ENCODE measurements at places on chromosomes 3 and 15. TPM values are rescaled to one million over a fixed set of nuclear protein-coding genes. Genes with fewer than 3 reads are reported as not detected.

Gene INKA1
- 1.1 TPM for polyA plus RNA-seq

Gene NPAP1
- polyA plus RNA-seq, result not detected

Gene CCR3
- 0.22 TPM for polyA plus RNA-seq

DNA sequence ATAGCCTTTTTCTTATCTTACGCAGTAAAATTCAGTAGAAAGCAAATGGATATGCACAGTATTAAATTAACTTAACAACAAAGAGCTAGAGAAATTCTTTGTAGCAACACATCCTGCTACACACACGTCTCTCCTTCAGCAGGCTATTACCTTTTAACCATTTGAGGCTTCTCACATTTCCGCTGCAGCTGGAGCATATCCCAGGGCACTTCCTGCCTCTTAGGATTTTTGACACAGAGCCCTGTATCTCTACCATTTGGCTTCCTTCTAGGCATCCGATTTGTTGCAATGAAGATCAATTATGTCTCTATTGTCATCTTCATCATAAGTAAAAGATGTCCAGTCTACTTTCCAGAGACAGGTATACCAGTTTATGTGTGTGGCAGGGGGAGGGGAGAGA is 292.4 kb upstream of the CBLB start:
- no peak for DNase-seq

- DNase-seq, result no peak
Observed at GRCh38 chr15:68644083-68644904, 65.5 kb downstream of the CORO2B start.

DNA sequence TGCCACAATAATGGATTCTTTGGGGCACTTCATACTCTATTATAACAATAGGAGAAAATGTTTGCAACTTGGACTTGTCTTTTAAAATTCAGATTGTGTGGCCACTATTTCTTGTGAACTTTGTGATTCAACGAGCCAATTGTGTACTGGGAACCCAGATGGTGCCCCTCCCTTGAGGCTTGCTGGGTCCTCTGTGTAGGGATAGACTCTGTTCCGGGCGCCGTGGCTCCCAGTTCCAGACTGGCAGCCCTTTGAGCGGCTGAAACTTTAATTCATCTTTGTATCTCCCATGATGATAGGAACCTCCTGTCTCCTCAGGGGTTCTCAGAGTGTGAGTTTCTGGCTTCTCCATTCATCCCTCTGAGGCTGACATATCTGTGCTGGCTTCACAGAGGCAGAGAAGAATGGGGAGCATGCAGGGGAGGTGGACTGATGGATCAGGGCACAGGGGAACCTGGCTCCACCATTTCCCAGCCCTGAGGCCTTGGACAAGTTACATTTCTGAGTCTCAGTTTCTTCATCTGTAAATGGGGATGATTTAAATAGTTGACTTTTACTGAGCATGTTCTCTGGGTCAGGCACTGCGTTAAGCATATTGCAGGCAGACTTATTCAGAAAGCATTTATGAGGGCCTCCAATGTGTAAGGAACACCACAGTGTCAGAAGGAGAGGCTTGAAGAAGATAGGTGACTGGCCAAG is 15.2 kb upstream of the ANKDD1A start:
- DNase-seq, result no peak

DNA sequence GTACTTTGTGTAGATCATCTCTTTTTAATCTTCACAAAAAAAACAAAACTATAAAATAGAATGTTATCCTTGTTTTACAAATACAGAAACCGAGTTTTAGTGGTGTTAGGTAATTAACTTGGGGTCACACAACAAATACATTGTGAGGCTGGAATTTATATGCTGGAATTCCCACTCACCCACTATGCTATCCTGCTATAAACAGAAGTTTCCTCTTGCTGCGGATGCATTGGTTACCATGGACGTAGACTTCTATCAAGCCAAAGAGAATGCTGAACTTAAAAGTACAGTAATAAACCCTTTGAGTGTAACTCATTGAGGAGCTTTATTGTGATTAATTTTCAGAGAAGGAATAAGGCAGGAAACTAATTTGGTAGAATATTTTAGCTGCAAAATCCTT is 9.2 kb downstream of the SNAP23 start:
- no peak for DNase-seq

DNA sequence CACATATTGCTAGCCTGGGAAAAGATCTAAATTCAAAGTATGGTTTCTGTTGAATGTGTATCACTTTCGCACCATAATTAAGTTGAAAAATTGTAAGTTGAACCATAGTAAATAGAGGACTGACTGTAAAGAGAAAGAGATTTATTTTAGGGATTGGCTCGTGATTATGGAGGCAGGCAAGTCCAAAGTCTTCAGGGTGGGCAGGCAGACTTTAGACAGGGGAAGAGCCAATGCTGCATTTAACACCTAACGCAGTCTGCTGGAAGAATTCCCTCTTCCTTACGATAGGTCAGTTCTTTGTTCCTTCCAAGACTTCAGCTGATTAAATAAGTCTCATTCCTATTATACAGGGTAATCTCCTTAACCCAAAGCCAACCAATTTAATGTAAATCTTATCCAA is 15.8 kb downstream of the C3orf85 start:
- no peak for DNase-seq

- DNase-seq, result no peak
Observed at GRCh38 chr3:114364806-114365654, 71.2 kb downstream of the TIGIT start.

GRCh38 chr15:76059320-76060117 is at the start of gene TMEM266:
TMEM266 (plus strand) TSS chr15:76059985; CDS start chr15:76134264, 74,279 bp downstream.
- DNase-seq, result no peak

DNA sequence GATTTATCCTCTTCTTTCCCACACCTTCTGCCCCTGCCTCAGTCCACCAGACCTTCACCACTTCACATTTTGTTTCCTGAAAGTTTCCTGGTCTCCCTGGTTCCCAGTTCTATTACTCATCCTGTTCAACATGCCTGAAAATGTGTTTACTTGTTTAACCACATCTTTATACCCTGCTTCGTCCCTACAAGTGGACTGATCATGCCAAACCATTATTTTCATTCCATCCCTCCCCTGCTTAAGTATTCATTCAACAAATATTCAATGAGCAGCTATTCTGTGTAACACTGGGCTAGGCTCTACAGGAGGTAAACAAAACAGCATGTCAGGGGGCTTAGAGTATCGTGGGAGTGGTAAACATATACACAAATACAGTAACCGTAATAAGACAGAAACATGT is 5.5 kb downstream of the MYO5A start:
- DNase-seq, result no peak

DNA sequence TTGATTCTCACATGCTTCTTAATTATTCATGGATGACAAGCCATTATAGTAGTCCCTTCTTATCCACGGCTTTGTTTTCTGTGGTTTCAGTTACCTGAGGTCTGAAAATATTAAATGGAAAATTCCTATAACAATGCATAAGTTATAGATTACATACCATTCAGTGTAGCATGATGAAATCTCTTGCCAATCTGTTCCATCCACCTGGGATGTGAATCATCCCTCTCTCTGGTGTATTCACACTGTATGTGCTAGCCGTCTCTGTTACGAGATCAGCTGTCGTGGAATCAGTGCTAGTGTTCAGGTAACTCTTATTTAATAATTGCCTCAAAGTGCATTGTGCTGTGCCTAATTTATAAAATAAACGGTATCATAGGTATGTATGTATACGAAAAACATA is 5.2 kb downstream of the WDR5B start:
- DNase-seq, result no peak
